Glutamatergic neuron (in vitro differentiated cells): ENCODE measurements at places on chromosomes 2 and 18. TPM values are rescaled to one million over a fixed set of nuclear protein-coding genes. Genes with fewer than 3 reads are reported as not detected.

HPCAL1 gene
- total RNA-seq = 13.1 TPM

DNER gene
- total RNA-seq = 36.0 TPM

CCDC68 gene
- total RNA-seq = not detected

ANKRD30BL gene
- total RNA-seq = 0.29 TPM

DNA sequence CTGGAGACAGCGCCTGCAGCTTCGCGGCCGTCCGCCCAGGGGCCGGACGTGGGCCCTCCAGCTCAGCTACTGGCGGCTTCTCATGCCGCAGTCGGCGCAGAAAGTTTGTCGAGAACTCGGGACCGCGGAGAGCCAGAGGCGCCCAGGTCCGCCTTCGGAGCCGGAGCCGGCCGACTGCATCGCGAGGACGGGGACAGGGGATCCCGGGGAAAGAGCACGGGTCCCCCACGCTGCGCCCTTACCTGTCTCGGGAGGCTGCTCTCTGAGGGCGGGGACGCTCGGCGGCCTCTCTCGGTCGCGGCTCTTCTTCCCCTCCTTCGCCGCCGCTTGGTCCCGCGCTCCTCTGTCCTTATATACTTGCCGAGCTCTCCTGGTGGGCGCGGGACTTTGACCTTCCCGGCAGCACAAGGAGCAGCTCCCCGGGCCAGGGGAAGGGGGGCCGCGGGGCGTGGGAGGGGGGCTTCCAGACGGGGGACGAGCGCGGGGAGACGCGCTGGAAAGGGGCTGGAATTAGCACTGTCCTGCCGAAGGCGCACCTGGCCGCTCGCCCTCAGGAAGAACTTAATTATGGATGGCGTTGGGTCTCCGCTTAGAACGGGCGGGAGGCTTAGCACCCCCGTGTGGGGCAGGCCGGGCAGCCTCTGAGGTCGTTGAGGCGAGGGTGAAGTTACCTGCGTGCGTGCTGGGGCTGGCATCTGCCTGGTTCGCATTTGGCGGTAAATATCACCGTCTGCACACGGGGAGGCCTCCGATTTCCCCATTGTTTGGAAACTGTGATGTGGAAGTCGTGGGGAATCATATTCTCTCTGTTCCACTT, at the start of gene POMC:
Gene POMC (minus strand): TSS at position 325 of the 817 bp plus-strand sequence. CDS start 3,808 bp downstream, outside the sequence.
- no peak for DNase-seq

DNA sequence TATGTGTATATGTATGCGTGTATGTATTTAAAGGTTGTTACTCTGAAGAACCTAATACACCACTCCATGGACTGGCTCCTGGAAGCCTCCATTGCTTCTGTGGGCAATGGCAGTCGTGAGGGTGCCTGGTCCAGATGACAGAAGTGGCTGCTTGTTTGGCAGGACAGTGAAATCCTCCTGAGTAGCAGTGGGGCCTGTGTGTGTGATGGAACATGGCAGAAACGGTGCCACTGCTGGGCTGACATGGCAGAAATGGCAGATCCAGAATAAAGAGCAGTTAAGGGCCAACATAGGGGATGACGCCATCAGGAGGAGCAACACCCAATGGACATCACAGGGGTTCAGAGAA, 6.1 kb upstream of the CPLX4 start:
- DNase-seq = no peak

GRCh38 chr2:172373766-172374165, 53.6 kb upstream of the ITGA6 start:
- no peak for DNase-seq

DNA sequence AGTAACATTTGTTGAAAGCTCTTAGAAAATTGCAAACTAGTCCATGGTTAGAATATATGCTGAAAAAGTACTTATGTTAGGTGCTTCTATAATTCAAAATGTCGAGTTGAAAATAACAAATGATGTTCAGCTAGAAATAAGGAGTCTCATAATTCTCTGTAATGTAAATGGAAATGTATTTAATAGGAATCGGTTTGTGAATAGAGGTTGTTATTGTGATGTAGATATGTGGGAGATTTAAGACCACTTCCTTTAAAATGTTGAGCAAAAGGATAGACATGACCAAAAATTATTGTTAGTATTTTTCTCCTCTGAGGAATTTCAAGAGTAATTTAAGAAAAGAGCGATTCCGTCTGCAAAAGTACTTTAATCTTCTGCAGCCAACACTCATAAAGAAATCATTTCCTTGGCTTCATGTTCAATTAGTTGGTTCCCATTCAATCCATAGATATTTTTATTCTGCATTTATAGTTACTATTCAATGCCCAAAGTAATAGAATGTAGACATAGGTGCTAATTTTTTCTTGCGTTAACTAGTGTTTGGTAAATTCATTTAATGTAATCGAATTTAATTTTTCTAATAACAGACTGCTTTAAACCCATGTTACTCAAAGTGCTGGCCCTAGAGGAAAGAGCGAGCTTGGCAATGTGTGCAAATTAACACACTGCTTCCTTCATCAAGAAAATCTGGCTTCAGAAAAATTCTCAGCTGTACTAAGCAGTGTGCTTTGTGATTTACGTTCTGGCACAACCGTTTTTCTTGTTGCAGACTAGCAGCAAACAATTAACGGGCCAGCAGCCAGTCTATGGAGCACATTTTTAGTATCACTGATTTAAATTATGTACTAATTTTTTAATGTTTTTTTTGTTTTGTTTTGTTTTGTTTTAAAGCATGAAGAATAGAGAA, 32.2 kb downstream of the FN1 start:
- DNase-seq = no peak

DNA sequence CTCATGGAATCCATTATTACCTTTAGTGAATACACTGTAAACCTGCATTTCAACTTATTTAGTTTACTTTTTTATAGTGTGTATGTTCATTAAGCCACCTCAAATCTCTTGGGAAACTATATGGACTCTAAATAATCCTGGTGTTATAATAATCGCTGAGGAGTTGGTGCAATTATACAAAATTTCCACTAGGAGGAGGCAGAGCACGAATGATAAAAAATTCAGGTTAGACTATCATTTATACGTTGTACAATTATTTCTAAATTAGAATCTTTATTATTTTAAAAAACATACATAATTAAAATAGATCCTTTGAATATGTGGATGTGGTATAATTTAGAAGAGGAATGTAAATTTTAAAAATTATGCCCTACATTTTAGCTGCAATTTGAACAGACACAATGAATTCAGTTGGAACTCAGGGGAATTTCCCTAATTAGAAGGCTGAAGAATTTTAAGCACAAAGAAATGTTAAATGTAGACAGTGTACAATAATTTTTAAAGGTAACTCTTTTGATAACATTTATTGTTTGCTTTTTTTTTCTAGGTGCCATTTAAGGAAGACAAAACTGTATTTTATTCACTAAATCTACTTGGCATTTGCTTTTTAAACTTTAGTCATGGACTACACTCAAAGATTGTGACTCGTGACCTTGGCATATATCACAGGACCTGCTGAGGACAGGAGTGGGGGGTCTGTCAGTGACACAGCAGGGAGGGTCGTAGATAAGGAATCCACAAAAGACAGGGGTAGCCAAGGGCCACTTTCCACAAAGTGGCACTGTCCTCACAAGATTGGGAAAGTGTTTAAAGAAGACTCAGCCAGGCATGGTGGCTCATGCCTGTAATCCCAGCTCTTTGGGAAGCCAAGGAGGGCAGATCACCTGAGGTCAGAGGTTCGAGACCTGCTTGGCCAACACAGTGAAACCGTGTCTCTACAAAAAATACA, 45.5 kb downstream of the RAB12 start:
- no peak for DNase-seq

GRCh38 chr2:52342458-52342857, 1310.5 kb upstream of the NRXN1 start:
- DNase-seq = no peak

DNA sequence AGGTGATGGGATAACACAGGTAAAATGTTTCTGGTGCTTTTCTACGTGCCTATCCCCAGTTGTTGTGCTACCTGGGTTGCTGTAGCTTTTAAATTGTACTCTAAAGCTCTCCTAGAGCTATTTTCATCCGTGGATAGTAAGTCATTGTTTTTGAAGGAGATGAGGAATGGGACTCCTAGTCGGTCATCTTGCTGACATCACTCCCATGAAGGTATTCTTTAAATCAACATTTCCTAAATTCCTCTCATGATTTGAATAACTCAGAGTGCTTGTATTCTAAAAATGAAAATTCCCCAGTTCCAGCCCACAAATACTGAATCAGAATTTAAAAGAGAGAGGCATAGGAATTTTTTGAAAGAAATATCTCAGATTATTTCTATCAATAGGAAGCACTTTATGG, 44.3 kb downstream of the CCDC148 start:
- DNase-seq = no peak
